ENCODE measurements at places on chromosomes 2 and 18.

DNA sequence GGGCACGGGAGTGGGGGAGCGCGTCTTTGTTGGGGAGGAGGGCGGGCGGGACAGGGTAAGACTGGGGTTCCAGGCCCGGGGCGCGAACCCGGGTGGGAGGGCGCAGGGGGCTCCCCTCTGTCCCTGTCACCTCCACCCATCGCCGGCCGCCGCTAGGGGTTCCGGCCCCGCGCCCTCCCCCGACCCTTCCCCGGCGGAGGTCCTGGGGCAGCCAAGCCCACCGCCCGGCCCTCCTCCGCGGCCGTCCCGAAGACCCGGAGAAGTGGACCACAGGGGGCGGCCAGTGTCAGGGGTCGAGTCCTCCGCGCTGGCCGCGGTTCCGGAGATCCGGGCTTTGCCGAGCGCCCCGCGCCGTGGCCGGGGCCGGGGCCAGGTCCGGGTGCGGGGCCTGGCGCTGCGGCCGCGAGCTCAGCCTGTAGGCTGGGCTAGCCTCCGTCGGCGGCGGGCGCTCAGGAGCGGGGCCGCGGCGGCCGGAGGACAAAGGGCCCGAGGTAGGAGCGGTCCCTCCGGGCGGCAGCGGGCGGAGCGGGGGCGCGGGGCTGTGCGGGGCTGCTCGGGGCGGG lies 16.6 kb upstream of the E2F6 start:
- no peak for DNase-seq

DNA sequence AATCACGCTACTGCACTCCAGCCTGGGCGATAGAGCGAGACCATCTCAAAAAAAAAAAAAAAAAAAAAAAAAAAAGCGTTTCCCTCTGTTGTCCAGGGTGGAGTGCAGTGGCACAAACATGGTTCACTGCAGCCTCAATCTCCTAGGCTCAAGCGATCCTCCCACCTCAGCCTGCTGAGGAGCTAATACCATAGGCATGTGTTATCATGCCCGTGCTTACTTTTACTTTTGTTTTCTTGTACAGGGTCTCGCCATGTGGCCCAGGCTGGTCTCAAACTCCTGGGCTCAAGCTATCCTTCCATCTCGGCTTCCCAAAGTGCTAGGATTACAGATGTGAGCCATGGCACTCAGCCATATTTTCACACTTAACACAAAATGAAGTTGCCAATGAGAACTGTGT lies 37.5 kb downstream of the PSME4 start:
- no peak for DNase-seq

GRCh38 chr18:21452276-21452780 lies 148.2 kb downstream of the ESCO1 start:
- DNase-seq: no peak

- no peak for DNase-seq
These were observed 186.5 kb downstream of the LNPK start for GRCh38 chr2:175815537-175815936.

- DNase-seq: no peak
These were observed 47.6 kb downstream of the KCNE4 start for GRCh38 chr2:223099561-223099960.

- DNase-seq: no peak
These were observed 60.3 kb upstream of the GPR45 start for GRCh38 chr2:105181282-105181681.

GRCh38 chr2:84989422-84989821 lies 18.5 kb downstream of the KCMF1 start:
- no peak for DNase-seq

Measured in esophagus squamous epithelium (tissue), 5 donors.